ENCODE measurements at places on chromosomes 1 and 21.

DNA sequence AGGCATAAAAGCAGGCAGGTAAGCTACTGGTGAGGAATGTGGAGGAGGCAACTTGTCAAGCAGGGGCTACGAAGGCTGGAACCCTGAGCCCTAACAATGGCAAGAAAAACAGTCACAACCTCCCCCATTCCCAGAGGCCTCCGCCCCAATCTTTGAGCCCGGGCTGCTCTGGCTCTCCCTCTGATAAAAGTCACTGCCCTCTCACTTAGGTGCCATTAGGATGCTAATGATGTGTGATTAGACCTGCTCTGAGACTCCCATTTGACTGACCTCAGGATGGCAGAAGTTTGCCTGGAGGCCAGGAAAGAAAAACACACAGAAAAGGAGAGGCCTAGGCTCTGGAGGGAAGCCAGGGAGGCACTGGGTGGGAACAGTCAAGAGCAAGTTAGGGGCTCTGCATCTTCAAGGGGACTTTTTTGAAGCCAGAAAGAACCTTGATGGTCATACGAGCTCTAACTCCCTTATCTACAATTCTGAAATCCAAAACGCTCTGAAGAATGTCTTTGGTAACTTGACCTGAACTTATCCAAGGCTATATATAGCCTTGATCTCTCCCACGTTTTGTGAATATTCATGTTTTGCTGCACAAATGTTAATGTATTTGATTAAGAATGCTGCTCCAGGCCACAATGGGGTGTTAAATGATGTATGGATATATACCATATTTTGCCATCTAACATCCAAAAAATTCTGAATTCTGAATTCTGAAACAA, 98.9 kb downstream of the TRABD2B start:
- no peak for DNase-seq

DNA sequence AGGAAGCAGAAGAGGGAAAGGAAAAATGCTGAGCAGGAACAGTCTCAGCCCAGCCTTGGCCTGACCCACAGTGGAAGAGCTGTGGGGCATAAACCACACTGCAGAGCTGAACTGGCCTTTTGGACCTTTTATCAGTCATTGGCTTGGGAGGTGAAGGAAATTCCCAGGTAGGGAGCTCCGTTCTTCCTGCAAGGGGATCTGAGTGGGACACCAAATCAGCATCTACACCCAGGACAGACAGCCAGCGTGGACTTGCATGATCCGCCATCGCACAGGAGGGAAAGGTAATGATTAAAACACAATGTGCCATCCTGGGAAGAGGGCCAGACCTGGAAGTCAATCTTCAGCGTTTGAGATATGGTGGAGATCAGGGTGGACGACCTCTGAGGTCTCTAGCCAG, 1.2 kb upstream of the MTFR1L start:
- DNase-seq = no peak

GRCh38 chr1:226776975-226777374, 37.9 kb upstream of the ITPKB start:
- no peak for DNase-seq

DNA sequence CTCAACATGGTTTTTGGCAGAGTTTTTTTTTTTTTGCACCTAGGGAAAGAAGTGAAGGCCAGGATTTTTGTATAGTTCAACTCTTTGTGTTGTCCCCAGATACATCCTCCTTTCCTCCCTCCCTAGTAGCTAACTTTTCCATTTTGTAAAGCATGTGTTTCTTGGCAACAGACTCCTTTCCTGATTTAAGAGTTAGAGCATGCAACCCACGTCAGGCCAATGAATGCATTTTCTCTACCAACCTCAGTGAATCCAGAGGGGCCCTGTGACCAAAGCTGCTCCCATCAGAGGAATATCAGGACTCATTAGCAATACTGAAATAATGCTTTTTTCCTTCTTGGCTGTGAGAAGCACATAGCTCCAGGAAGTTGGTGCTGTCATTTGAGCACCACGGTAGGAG, 287.2 kb downstream of the LMO4 start:
- no peak for DNase-seq

DNA sequence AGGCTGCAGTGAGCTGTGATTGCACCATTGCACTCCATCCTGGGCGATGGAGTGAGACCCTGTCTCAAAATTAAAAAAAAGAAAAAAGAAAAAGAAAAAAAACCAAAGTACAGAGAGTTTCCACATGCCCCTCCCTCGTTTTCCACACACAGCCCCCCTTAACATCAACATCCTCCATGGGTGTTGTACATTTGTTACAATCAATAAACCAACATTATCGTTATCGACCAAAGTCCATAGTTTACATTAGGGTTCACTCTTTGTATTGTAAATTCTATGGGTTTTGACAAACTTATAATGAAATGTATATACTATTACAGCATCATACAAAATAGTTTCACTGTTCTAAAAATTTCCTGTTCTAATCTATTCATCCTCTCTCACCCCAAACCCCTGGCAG, 15.9 kb upstream of the TINAGL1 start:
- DNase-seq = no peak

DNA sequence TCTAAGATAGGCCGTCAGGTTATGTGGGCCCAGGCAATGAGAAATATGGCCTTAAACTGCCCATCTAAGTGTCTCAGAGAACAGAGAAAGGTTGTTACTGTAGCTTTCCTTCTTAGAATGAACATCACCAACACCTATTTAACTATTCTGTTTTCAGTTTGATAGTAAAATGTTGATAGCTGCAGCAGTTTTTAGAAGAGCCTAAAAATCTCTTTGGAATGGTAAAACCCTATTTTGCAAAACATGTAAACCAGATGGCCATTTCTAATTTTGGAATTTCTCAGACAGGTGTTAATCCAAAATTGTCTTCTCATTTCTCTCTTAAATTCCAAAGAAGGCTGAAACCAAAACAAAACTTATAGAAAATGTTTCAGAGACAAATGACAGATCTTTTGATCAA, 57.5 kb downstream of the DIPK1A start:
- no peak for DNase-seq

- DNase-seq = no peak
Measured at GRCh38 chr1:14899686-14900085, 253.9 kb upstream of the TMEM51 start.

- DNase-seq = no peak
Measured at GRCh38 chr1:73755649-73756048, 442.3 kb downstream of the LRRIQ3 start.

DNA sequence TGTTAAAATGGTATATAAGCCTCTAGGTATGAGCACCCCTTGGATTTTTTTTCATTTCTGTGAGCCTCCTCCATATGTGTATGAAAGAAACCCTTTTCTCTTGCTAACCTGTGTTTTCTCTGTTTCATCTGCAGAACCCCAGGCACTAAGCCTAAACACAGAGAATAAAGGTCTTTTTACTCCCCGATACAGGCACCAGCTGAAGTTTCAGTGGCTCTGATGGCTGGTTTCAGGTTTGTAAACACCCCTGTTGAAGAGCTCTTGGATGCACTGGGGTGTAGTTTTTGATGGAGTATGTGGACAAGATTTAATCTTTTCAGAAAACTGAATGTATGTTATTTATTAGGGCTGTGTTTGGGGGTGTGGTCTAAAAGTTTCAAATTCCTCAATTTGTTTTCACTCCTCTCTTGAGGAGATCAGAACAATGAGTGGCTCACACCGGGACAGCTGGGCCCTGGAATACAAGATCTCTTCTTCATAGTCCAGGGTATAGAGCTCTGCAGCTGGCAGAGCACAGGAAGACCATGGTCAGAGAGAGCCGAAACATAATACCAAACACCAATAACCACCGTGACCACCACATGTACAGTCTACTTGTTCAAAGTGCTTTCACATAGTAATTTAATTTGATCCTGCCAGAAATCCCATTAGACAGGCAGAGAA, 50.2 kb upstream of the VTCN1 start:
- DNase-seq = no peak

- peak; percentile 27 for DNase-seq
Measured at GRCh38 chr1:186424539-186424938, 36.4 kb downstream of the PDC start.

- no peak for DNase-seq
Measured at GRCh38 chr1:169733924-169734323, at the start of gene SELE. Gene SELE (minus strand): TSS chr1:169734079. CDS start chr1:169733612, 467 bp downstream.

GRCh38 chr1:179529482-179530195, 46.1 kb downstream of the NPHS2 start:
- DNase-seq = no peak

GRCh38 chr21:21715266-21715969, 717.2 kb downstream of the NCAM2 start:
- no peak for DNase-seq

GRCh38 chr21:26972192-26972591, 5.3 kb upstream of the ADAMTS5 start:
- DNase-seq = no peak

DNA sequence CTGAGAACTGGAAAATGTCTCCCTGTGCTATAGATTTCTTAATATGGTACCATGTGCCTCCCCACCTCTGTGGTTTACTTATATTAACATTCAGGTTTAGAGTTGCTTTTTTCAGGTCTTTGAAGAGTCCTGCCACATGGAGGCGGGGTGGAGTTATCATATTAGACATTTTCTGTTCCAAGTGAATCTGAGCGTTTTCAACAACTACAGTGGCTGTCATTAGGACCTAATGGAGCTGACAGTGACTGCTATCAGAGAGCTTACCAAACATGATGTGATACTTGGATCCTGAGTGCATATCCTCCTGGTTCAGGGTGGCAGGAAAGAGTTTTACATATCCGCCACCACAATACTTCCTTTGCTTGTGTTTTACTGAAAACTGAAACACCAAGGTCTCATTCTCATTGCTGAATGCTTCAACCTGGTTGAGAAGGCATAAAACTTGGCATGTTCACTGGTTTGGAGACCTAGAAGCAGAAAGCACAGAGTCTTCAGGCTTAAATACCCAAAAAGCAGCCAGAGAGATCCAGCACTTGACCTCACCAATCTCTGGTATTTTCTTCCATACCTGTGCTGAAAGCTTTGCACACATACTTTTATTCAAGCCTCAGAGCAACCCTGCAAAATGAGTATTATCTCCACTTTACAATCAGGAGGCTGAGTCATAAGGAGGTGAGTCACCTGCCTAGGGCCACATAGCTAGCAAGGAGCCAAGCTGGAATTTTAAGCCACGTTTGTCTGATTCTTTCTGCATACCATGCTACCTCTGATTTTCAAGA, 47.4 kb upstream of the OSBPL9 start:
- DNase-seq = no peak

DNA sequence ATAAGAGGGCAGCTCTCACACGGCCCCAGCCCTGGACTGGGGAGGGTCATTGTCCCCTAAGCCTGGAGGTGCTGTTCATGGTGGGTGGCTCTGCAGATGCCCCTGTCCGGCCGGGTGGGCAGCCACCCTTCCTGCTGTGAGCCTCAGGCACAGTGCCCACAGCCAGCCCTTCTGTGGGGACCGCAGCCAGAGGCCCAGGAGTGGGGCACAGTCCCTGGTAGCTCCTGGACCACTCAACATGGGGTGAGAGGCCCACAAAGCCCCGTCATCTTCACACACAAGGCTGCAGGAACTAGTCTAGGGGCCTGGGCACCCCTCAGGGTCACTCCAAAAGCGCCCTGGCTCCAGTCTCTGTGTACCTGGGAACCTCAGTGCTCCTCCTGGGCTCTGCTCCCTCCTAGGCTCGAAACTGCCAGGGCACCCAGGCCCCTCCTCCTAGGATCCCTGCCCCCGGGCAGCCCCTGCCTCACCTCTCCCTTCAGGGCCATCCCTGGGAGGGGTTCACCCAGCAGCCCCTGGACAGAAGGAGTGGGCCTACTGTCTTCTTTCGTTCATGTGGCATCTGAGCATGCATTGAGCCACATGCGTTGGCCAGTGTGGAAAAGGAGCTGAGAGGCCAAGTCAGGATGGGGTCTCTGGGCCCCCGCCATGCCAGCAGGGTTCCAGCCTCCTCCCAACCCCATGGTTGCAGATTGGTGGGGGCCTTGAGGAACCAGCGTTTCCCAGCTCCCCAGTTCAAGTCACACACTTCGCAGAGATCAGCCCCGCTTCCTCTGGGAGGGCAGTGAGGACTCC, 43.0 kb downstream of the WNT9A start:
- peak; percentile 22 for DNase-seq

DNA sequence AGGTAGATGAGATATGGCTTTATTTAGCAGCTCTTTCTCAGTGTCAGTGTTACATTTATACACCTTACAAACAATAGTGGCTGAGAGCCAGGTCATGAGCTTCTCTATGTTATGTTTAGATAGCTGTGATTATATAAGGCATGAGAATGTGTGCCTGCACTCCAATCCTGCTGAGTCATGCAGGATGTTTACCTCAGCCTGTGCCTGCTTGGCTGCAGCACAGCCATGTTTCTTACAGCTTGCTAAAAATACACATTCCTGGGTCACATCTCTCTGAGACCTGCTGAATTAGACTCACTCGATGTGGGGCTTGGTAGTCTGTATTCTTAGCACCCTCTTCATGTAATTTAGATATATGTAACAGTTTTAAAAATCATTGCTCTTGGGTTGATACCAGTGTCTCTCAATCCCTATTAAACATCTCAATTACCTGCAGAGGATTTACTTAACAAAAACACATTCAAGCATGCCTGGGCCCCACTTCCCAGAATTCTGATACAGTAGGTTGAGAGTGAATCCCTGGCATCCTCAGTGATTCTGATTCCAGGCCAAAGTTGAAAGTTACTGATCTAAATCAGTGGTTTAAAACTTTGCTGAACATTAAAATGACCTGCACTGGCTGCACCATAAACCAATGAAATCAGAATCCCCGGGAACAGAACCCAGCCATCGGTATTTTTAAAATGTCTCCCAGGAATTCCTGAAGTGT, 107.5 kb downstream of the GDAP2 start:
- no peak for DNase-seq

- no peak for DNase-seq
Measured at GRCh38 chr21:14095056-14095455, 115.7 kb downstream of the LIPI start.

GRCh38 chr1:159857889-159858288, 4.6 kb downstream of the VSIG8 start:
- no peak for DNase-seq

GRCh38 chr1:53902235-53903138, 8.5 kb downstream of the DIO1 start:
- no peak for DNase-seq

DNA sequence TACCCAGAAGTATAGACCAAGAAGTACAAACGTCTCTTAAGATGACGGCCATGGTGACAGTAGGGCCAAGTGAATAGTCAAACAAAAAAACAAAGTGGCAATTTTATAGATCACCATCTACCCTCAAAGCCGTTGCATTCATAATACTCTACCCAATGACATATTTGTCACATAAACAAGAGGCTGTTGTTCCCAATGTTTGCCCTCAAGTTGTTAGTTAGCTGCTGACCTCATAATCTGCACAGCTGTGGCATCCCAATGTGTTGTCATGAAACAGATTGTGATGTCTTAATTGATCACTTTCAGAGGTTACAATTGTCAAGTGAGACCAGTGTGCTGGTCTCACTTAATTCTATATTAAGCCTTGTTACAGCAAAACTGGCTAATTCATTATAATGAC, 333.8 kb downstream of the ST6GALNAC3 start:
- DNase-seq = no peak

DNA sequence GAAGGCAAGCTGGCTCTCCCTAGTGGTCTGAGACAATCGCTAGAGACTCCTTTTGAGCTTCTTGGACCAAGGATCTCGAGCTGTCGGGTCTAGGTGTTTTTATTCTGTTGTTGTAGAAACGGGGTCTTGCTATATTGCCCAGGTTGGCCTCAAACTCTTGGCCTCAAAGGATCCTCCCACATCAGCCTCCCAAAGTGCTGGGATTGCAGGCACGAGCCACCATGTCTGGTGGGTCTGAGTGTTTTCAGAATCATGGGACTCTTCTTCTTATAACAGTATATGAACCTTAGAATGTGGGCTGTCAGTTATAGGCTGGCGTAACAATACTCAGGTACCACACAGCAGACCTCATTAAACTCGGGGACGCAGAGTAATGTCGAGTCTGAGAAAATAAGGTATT, 33.1 kb downstream of the DNAJC11 start:
- no peak for DNase-seq

GRCh38 chr1:65412256-65412983, 8.0 kb upstream of the LEPR start:
- no peak for DNase-seq

Measured in left ventricle myocardium superior (tissue), 1 donor.